ENCODE measurements at places on chromosomes 1 and 21. TPM values are rescaled to one million over a fixed set of nuclear protein-coding genes. Genes with fewer than 3 reads are reported as not detected.

- no peaks in the 10 kb centered on the region for H3K27me3 ChIP-seq
- no peak overlapping the region for H3K27ac ChIP-seq
- DNase-seq = no peak
Measured at GRCh38 chr1:164748253-164748899, 189.4 kb downstream of the PBX1 start.

- H3K27ac ChIP-seq = no peak overlapping the region
- H3K4me3 ChIP-seq = no peak overlapping the region
- H3K36me3 ChIP-seq = no peaks in the 10 kb centered on the region
- peak; percentile 83 for DNase-seq
- H3K27me3 ChIP-seq = peaks cover 9% of the 10 kb centered on the region
- peaks cover 6% of the 10 kb centered on the region for H3K4me1 ChIP-seq
Measured at GRCh38 chr1:40153073-40153770, 8.0 kb upstream of the RLF start.

GRCh38 chr1:215263636-215264035 is 181.1 kb downstream of the KCNK2 start:
- H3K27me3 ChIP-seq = no peaks in the 10 kb centered on the region
- no peaks in the 10 kb centered on the region for H3K36me3 ChIP-seq
- DNase-seq = no peak
- H3K27ac ChIP-seq = no peak overlapping the region
- no peaks in the 10 kb centered on the region for H3K4me1 ChIP-seq
- no peak overlapping the region for H3K4me3 ChIP-seq

GRCh38 chr1:55321942-55322341 is 106.8 kb upstream of the USP24 start:
- H3K4me1 ChIP-seq = no peaks in the 10 kb centered on the region
- DNase-seq = no peak
- H3K4me3 ChIP-seq = no peak overlapping the region

DNA sequence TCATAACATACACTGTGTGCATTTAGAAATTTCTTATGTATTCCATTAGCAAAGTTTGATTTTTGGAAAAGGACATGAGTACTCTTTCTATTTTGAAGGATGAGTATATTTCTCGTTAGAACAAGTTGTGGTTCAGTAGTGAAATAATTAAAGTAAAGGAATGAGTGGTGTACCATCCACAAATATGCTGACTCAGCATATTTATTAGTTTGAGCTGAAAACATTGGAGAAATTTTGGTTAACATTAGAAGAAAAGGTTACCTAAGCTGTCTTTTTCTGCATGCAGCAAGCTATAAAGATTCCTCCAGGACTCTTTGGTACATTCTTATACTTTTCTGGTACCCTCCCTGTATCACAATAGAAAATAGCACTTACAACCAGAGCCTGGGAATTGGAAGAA is 5.7 kb upstream of the OR2L5 start:
- H3K36me3 ChIP-seq = no peaks in the 10 kb centered on the region
- H3K27me3 ChIP-seq = no peaks in the 10 kb centered on the region
- no peak overlapping the region for H3K27ac ChIP-seq
- no peak for DNase-seq

- H3K4me1 ChIP-seq = peaks cover 11% of the 10 kb centered on the region
- no peak for DNase-seq
- H3K36me3 ChIP-seq = peaks cover 2% of the 10 kb centered on the region
- peaks cover 51% of the 10 kb centered on the region for H3K27me3 ChIP-seq
Measured at GRCh38 chr1:32465578-32465933, 684 bp downstream of the ZBTB8B start.

DNA sequence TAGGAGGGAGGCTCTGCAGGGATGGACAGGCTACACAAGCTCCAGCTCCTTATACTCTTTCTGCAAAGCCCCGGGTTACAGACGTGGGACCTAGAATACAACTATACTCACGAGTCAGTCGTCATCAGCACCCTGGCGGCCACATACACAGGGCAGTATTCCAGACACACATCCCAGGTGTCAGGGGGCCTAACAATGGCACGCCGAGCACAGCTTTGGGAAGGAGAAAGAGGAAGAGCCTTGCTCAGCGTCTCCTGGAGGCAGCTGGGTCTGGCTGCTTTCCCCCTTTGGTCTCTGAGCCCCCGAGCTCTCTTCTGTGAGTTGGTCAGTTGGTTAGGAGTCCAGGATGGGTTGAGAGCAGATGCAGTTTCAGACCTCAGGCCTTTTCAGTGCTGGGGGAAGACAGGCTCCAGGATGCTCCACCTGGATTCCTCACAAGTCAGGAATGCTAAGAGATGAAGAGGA is 4.5 kb upstream of the POU3F1 start:
- no peak overlapping the region for H3K4me3 ChIP-seq
- no peak overlapping the region for H3K27ac ChIP-seq
- H3K27me3 ChIP-seq = peaks cover 38% of the 10 kb centered on the region
- H3K4me1 ChIP-seq = peaks cover 13% of the 10 kb centered on the region
- no peaks in the 10 kb centered on the region for H3K36me3 ChIP-seq

DNA sequence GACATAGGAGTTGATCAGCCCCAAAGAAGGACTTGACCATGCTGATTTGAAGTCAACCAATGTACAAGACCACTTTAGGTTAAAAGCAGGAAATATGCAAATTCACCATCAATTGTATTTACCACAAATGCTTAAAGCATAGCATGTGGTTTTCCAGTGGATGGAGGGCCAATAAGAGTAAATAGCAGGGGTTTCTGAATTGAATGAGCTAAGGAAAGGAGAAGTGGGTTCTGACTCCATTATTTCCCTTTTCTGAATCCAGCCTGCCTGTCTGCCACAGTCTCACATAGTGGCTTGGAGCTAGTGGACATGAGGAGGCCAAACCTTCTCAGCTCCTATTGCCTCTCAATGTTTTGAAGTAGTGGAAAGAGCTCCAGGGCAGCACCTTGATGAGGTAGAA is 7.2 kb upstream of the TNFSF18 start:
- no peaks in the 10 kb centered on the region for H3K4me1 ChIP-seq
- no peak for DNase-seq
- H3K27me3 ChIP-seq = peaks cover 4% of the 10 kb centered on the region
- no peak overlapping the region for H3K4me3 ChIP-seq
- H3K36me3 ChIP-seq = no peaks in the 10 kb centered on the region

DNA sequence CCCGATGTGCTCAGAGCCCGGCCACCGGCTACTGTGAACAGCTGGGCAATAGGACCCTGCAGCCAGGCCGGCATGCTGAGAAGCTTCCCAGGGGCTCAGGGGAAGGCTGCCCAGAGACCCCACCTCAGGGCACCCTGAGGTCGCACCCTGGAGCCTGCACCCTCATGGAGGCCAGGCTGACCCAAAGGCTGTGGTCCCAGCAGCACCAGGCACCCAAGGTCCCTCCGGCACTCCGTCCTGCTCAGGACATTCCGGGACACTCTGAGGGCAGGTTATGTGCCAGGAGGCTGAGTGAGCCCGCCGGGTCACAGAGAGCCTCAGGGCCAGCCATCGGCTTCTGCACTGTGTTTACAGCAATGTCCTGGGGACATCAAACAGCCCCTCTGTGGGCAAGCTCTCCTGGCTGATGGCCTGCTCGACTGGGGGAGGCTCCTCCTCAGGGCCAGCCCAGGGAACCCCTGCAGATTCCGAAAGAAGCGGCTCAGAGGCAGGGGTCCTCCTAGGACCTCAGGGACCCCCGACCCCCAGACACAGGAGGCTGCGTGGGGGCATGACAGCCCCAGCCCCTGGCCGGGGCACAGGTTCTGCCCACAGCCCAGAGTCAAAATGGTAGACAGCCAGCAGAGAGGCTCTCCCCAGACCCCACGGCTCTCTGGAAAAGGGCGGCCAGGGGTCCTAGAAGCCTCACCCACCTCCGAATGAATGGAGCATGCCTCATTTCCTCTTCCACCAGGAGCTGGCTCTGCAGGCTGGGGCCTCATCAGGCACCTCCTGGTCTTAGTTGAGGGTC is 8.2 kb downstream of the SLC19A1 start:
- no peak overlapping the region for H3K27ac ChIP-seq
- no peak overlapping the region for H3K4me3 ChIP-seq
- no peaks in the 10 kb centered on the region for H3K27me3 ChIP-seq
- H3K4me1 ChIP-seq = peaks cover 6% of the 10 kb centered on the region

DNA sequence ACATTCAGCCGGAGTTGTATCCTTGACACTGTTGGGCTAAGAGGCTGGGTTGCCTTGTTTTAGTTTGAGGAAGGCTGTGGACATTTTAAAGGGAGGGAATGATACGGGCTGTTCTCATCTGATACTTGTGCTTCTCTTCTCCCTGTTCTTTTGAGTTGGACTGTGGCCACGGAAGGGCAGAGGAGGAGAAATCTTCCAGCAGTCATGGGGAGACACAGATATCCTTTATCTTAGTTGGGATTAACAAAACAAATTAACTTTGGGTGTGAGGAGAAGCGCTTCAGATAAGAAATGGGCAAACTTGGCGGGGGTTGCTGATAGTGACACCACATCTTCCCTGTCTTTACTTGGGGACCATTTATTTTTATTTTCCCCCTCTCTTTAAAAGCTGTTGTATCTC is 138.8 kb downstream of the ROR1 start:
- peaks cover 7% of the 10 kb centered on the region for H3K27me3 ChIP-seq
- H3K36me3 ChIP-seq = no peaks in the 10 kb centered on the region

- H3K27me3 ChIP-seq = no peaks in the 10 kb centered on the region
- H3K4me3 ChIP-seq = no peak overlapping the region
- H3K36me3 ChIP-seq = no peaks in the 10 kb centered on the region
- no peak for DNase-seq
Measured at GRCh38 chr21:27269644-27270043, 302.8 kb upstream of the ADAMTS5 start.

DNA sequence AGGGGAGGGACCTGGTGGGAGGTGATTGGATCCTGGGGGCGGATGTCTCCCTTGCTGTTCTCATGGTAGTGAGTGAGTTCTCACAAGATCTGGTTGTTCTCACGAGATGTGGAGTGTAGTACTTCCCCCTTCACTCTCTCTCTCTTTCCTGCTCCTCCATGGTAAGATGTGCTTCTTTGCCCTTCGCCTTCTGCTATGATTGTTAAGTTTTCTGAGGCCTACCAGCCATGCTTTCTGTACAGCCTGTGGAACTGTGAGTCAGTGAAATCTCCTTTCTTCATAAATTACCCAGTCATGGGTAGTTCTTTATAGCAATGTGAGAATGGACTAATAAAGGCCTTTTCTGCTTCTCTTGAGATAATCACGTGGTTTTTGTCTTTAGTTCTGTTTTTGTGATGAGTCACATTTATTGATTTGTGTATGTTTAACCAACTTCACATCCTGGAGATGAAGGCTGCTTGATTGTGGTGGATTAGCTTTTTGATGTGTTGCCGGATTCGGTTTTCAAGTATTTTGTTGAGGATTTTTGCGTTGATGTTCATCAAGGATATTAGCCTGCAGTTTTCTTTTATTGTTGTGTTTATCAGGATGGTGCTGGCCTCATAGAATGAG is 45.5 kb downstream of the RABGAP1L start:
- peak overlapping the region; percentile 62 for H3K27ac ChIP-seq
- peaks cover 37% of the 10 kb centered on the region for H3K4me1 ChIP-seq
- no peak for DNase-seq
- peak overlapping the region; percentile 1 for H3K4me3 ChIP-seq
- no peaks in the 10 kb centered on the region for H3K27me3 ChIP-seq

DNA sequence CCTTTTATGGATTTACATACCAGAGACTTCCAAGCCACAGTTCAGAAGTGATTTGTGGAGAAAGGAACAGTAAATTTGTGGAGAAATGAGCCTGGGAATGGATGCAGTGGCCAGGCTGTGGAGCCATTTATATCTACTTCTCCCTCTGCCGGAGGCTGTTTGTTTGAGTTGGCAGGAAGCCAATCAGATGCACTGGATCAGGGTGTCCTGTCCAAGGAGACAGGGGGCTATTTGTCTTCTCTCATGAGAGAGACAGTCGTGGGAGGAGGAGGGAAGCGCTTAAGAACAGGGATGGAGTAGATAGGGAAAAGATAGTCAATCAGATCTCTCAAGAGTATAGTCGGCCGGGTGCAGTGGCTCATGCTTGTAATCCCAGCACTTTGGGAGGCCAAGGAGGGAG is 2.8 kb upstream of the HAPLN2 start:
- no peak overlapping the region for H3K27ac ChIP-seq
- peaks cover 61% of the 10 kb centered on the region for H3K27me3 ChIP-seq
- peaks cover 2% of the 10 kb centered on the region for H3K4me1 ChIP-seq

- H3K27me3 ChIP-seq = no peaks in the 10 kb centered on the region
- peaks cover 26% of the 10 kb centered on the region for H3K4me1 ChIP-seq
- peak overlapping the region; percentile 91 for H3K27ac ChIP-seq
- peak overlapping the region; percentile 62 for H3K4me3 ChIP-seq
- DNase-seq = peak; percentile 51
Measured at GRCh38 chr1:20992322-20993056, 184.2 kb downstream of the EIF4G3 start.

- no peak overlapping the region for H3K4me3 ChIP-seq
- no peak for DNase-seq
- H3K27ac ChIP-seq = no peak overlapping the region
- H3K27me3 ChIP-seq = peaks cover 4% of the 10 kb centered on the region
- H3K36me3 ChIP-seq = no peaks in the 10 kb centered on the region
Measured at GRCh38 chr1:21572221-21572620, 63.0 kb downstream of the ALPL start.

GRCh38 chr1:214280386-214281020 is 456 bp upstream of the SMYD2 start:
- H3K27ac ChIP-seq = peak overlapping the region; percentile 79
- no peak for DNase-seq
- H3K27me3 ChIP-seq = no peaks in the 10 kb centered on the region
- H3K4me3 ChIP-seq = peak overlapping the region; percentile 85

DNA sequence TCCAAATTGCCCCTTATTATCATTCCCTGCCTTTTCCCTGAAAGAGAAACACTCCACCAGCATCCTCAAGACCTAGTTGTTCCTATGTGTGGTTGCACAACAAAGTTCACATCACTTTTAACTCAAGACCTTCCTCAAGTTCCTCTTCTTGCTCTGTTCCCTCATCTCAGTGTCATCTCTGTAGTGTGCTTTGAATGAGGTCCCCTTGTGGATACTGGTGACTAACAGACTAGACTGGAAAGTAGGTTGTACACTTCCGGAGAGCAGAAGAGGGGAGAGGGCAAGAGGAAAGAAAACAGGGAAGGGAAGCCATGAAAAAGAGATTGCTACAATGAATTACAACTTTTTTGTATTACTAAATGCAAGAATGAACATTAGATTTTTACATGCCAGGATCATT is 853.8 kb downstream of the USP25 start:
- no peak overlapping the region for H3K4me3 ChIP-seq
- DNase-seq = no peak
- H3K27me3 ChIP-seq = no peaks in the 10 kb centered on the region
- no peak overlapping the region for H3K27ac ChIP-seq

GRCh38 chr1:209106237-209106741 is 477.2 kb upstream of the CAMK1G start:
- no peak overlapping the region for H3K4me3 ChIP-seq
- H3K36me3 ChIP-seq = no peaks in the 10 kb centered on the region
- DNase-seq = no peak

- H3K27ac ChIP-seq = peak overlapping the region; percentile 97
- H3K4me1 ChIP-seq = peaks cover 79% of the 10 kb centered on the region
- H3K4me3 ChIP-seq = peak overlapping the region; percentile 76
- H3K27me3 ChIP-seq = no peaks in the 10 kb centered on the region
- peaks cover 85% of the 10 kb centered on the region for H3K36me3 ChIP-seq
Measured at GRCh38 chr21:44082648-44083440, 24.4 kb upstream of the PWP2 start.

GRCh38 chr21:33244082-33244778 is 14.5 kb downstream of the IFNAR2 start:
- no peak for DNase-seq
- peaks cover 60% of the 10 kb centered on the region for H3K4me1 ChIP-seq
- H3K27ac ChIP-seq = peak overlapping the region; percentile 93
- peaks cover 69% of the 10 kb centered on the region for H3K36me3 ChIP-seq
- H3K27me3 ChIP-seq = no peaks in the 10 kb centered on the region
- peak overlapping the region; percentile 73 for H3K4me3 ChIP-seq

The USH2A gene
- not detected for total RNA-seq

The PTGFR gene
- total RNA-seq = not detected

The CENPS gene
- total RNA-seq = 18.8 TPM

The APCS gene
- not detected for total RNA-seq

The TMEM61 gene
- total RNA-seq = not detected

The EPHA8 gene
- total RNA-seq = not detected

All from activated CD4-positive, alpha-beta T cell treated with anti-CD3 and anti-CD28 coated beads, Interleukin-2, amount 10 ng/mL, durations not matched to agents 24 days and 14 days (primary cell).